HAP-1 (cell line): ENCODE measurements at places on chromosomes 5 and 9.

GRCh38 chr5:16976625-16977008 is 40.5 kb upstream of the MYO10 start:
- DNase-seq, result no peak

- no peak for DNase-seq
Measured at GRCh38 chr5:102581011-102581410, 82.2 kb upstream of the SLCO6A1 start.

- DNase-seq, result no peak
Measured at GRCh38 chr9:14627513-14627912, 65.7 kb downstream of the ZDHHC21 start.

DNA sequence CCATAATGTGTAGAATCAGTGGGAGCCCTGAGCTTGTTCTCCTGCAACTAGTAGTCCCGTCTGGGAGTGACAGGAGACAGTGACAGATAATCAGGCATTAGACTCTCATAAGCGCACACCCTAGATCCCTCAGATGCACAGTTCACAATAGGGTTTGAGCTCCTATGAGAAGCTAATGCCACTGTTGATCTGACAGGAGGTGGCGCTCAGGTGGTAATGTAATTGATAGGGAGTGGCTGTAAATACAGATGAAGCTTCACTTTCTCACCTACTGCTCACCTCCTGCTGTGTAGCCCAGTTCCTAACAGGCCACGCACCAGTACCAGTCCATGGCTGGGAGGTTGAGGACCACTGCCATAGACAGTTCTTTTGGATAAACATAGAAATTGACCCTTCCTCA is 188.7 kb downstream of the ROR2 start:
- no peak for DNase-seq

DNA sequence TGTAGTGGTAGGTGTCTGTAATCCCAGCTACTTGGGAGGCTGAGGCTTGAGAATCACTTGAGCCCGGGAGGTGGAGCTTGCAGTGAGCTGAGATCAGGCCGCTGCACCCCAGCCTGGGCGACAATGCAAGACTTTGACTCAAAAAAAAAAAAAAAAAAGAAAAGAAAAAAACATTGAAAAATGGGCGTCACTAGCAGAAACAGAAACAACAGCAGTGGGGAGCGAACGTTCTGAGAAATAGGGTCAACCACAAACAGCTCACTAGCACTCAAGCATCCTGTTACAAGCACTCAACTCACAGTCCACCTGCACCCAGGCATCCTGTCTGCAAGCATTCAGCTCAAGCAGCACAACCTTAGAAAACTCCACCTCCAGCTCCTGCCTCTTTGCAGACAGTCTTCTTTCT is 17.2 kb downstream of the TRIM14 start:
- no peak for DNase-seq

DNA sequence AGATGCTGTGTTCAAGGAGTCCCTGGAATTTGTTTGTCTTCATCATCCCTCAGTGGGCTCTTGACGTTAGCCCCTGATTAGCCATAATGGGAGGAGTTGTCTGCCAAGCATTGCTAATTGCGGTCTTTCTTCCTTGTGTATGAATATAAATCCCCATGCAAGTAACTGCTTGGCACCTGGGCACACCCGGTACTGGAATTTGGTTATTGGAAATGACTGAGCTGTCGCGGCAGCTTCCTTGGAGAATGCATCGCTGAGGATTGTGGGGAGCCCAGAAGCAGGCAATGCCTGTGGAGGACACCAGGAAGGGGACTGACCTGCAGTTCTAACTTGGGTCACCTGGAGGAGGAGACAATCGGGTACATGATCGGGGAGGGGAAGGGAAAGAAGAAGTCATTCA is 53.3 kb upstream of the CTSL start:
- DNase-seq, result no peak

GRCh38 chr9:88926781-88927505 is 64.3 kb upstream of the S1PR3 start:
- DNase-seq, result no peak

DNA sequence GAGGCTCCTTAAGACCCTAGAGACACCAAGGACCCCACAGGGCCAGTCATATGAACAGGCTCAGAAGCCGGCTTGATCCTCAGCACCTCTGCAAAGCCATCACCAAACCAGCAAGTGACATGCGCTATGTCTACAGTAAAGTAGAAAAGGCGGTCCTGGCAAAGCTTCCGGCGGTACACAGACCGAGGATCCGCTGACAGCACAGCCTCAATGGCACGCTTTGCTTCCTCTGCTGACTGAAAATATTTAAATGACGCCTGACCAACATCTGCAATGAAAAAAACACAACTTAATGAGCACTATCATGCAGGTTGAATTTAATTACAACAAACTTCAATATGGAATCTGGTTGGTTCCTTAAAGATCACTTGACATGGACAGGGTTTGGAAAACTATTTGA is 17.6 kb downstream of the TRMO start:
- no peak for DNase-seq

- no peak for DNase-seq
Measured at GRCh38 chr5:172595596-172596455, 45.2 kb upstream of the NEURL1B start.

DNA sequence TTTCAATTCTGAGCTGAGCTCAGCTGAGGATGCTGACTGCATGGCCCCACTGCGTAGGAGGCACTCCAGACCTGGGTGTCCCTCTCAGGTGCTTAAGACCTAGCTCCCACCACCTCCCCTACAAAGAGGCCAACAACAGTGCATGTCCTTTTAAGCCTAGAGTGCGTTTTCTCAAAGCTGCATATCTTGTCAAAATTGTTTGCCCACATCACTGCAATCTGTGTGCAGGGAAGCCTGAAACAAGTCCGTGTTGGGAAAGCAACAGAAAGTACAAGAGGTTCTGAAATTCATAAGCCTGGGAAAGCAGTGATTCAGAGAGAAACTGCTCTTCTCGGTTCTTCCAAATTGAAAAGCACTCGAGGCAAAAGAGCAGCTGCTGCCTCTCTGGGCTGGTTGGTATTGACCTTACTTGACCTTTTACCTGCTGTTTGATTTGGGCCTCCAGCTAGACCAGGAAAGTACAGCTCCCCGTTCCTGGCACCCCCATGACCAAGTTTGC is 238.4 kb downstream of the NR2F1-AS1 start:
- DNase-seq, result no peak

DNA sequence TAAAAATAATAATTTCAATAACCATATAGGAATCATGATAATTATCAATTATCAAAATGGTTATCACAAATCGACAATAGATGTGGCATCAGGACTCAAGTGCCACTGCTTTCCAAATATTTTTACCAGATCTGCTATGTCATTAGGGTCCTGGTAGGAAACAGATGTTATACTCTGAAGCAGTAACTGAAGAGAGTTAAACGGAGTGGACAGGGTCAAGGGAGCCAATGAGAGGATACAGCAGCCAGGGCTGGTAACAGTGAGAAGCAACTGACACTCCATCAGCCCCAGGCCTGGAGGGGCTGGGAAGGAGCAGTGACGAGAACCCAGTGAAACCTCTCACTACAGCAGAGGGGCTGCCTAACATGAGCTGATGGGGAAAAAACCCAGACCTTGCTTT is 322.4 kb downstream of the NPR3 start:
- no peak for DNase-seq

GRCh38 chr5:178650214-178650613 is 23.4 kb upstream of the CLK4 start:
- DNase-seq, result no peak

DNA sequence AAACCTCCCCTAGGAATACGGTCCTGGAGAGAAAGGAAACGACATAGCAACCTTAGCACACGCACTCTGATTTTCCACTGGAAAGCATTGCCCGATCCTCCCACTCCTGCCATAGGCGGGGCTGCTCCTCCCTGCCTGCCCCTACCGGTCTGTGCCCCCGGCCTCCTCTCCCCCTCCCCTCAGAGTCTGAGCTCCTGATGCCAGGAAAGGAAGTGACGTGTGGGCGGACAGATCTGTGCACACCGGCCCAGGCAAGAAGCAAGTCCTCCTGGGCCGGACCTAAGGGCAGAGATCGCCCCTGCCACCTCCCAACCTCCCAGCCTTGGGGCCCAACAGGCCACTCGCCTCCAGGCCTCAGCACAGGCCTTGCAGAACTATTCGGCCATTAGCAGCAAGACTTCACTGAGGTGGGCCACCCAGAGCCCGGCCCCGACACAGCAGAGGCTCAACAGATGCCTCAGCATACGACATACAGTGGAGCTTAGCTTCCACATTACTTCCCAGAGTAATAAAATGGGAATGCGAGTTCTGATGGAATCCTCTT is 7.2 kb downstream of the NINJ1 start:
- no peak for DNase-seq

- DNase-seq, result peak; percentile 90
Measured at GRCh38 chr9:22446589-22446949, at the start of gene DMRTA1. TSS of gene DMRTA1 (plus strand) at chr9:22446824. CDS start at chr9:22447066, 242 bp downstream.

- DNase-seq, result peak; percentile 16
Measured at GRCh38 chr5:89071101-89071940, 188.3 kb upstream of the MEF2C start.

GRCh38 chr5:10214041-10214440 is 35.6 kb downstream of the ATPSCKMT start:
- no peak for DNase-seq

DNA sequence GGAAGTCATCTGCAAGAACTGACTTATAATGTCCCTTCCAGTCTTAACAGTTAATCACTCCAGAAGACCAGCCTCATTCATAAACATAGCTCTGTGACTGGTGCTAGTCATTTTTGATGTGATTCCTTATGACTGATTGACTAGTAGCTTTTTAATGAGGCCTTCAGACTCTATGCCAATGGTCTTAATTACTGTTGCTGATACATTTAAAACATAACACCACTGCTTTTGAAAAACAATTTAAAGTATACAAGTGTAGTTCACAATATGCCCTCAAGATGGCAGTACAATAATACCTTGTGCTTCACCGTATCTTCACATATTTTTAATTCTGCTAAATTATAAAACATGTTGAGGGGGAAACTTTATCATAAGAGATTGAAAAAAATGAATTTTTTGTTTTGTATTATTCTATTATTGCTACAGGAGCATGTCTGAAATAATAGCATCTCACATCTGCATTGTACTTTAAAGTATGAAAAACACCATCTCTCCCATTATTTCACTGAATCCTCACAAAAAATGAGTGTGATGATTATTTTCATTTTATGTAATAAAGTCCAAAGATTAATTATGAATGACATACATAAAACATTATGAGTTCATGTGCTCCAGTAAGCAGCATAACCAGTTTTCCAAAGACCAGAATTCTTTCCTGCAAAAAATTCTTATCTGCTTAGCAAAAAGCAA is 55.2 kb upstream of the SHISAL2B start:
- DNase-seq, result peak; percentile 20

DNA sequence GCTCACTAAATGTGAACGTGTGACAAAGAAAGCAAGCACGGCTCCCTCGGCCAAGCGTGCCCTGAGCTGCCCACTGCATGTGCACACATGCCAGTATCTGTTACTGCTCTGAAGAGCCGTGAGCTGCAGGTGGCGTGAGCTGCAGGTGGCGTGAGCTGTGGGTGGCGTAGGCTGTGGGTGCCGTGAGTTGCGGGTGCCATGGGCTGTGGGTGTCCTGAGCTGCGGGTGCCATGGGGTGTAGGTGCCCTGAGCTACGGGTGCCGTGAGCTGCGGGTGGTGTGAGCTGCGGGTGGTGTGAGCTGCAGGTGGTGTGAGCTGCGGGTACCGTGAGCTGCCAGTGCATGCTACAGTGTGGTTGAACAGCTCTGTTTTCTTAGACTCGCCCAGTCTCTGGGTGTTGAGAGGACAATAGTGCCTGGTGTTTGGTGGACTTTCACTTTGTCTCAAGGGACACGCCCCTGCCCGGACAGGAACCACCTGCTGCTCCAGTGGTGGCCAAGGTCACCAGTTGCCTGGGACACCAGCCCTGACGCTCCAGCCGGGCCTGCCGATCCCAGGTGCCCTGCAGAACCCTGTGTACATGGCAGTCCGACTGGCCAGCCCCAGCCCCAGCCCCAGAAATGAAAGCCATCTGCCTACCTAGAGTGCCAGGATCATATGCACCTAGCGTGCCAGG is 6.7 kb downstream of the CCDC187 start:
- DNase-seq, result no peak

GRCh38 chr9:2711716-2712115 is 5.6 kb upstream of the KCNV2 start:
- no peak for DNase-seq

- DNase-seq, result no peak
Measured at GRCh38 chr9:118426772-118427171, 722.6 kb downstream of the TLR4 start.

DNA sequence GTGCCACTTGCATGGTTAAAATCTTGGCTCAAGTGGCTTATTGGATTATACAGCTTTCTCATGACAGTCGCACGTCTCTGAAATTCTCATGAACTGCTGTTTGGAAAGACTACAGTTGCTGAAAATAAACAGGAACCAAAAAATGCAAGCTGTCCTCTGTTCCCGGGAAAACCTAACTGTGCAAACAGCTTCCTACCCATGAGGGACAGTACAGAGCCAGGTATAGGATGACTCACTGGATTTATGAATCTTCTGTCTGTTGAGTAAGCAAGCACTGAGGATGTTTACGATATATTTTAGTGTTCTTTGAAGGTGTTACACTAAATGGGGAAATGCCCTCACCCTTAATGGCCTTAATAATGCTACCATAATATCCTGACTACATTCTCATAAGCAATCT is 380.3 kb upstream of the TNC start:
- no peak for DNase-seq

DNA sequence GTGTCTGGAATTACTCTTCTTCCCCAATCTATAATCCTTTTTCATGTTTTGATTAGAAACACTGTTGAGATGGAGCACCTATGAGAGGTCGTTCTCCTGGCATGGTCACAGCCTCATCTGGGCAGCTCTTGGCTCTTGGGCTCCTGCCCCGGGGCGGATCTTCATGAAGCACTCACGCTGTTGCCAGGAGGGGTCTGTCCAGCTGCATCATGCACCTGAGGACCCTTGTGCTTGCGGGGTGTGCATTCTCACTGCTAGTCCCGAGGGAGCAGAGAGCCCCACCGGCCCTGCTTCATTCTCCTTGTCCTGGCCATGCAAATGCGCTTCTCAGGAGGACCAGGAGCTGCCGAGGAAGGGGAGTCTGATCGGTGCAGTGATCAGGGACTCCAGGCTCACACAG is 117.6 kb upstream of the S1PR3 start:
- no peak for DNase-seq

GRCh38 chr9:29039258-29039657 is 1466.0 kb upstream of the C9orf72 start:
- DNase-seq, result no peak

- no peak for DNase-seq
Measured at GRCh38 chr5:55570570-55570969, 35.8 kb upstream of the PLPP1 start.

- DNase-seq, result no peak
Measured at GRCh38 chr5:74393943-74394342, 246.6 kb downstream of the ENC1 start.

GRCh38 chr9:132546148-132547051 is 36.0 kb upstream of the BARHL1 start:
- DNase-seq, result peak; percentile 57

- no peak for DNase-seq
Measured at GRCh38 chr9:25733336-25733982, 55.2 kb upstream of the TUSC1 start.

DNA sequence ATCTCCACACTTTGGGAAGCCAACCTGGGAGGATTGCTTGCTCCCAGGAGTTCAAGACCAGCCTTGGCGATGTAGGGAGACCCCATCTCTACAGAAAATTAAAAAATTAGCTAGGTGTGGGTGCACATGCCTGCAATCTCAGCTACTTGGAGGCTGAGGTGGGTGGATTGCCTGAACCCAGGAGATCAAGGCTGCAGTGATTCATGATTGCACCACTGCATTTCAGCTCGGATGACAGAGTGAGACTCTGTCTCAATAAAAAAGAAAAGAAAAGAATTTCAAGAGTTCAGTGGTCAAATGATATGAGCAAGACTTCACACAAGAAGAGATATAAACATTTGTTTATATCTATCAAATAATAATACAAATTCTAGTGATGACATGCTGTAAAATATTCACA is 23.0 kb upstream of the MTAP start:
- DNase-seq, result no peak
